HCT116 (cell line): ENCODE measurements at places on chromosomes 3 and 15.

GRCh38 chr15:83250781-83251180 lies 33.7 kb downstream of the BNC1 start:
- DNase-seq: no peak

DNA sequence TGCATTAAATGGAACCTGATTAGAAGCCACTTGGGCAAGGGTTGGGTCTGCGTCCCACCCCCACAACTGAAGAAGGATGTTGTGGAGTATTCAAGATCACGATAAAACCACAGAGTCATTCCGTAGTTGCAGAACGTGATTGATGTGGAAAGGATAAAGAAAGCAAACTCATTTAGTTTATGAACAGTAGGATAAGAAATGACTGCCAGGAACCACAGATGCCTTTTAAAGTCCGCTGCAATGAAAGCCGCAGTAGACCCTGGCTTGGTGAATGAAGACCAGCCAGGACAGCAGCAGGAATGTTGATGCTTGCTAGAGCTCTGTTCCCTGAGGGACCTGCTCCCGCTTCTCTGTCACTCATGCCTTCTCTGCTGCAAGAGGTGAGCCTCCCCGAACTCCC lies 111.5 kb downstream of the GABRG3 start:
- DNase-seq: no peak

DNA sequence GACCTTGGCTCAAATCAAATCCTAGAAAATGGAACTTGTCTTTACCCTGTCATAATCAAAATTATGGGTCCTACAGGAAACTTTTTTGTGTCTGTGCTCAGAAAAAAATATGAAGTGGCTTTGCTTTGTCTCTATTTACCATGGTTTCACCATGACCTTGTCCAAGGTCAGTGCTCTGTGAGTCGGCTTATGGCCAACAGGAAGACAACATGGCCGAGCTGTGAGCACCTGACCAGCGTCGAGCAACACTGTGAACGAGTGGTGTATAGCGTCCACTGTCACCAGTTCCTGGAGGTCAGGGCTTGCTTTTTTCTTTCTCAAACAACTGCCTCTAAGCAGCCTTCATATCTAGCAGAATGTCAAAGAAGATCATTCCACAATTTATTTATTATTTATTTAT lies 67.9 kb downstream of the MYO1E start:
- no peak for DNase-seq

GRCh38 chr15:82839136-82839535 lies 29.7 kb downstream of the WHAMM start:
- DNase-seq: no peak

DNA sequence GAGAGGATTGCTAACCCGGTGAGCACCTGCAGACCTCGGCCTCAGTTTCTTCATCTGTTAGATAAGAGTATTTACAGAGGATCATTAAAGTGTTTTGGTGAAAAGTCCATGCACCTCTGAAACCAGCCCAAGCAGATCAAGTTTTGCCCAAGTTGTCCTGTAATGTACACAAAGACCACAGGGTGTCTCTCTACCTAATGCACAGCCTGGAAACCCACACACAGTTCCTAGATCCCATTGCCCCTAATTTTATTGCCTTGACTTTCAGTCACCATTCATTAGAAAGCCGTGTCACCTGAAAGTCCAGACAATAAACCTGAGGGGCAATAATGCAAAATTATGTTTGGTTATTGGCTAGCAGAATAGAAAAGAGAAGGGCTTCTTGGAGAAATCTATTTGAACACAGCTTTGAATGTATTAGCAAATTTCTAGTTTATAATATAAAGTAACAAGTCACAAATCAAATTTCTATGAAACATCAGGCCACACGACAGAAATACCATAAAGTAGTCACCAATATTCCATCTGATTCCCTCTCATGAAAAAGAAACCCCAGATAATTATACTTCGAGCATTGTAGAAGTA lies 161.3 kb upstream of the SLC2A2 start:
- no peak for DNase-seq

DNA sequence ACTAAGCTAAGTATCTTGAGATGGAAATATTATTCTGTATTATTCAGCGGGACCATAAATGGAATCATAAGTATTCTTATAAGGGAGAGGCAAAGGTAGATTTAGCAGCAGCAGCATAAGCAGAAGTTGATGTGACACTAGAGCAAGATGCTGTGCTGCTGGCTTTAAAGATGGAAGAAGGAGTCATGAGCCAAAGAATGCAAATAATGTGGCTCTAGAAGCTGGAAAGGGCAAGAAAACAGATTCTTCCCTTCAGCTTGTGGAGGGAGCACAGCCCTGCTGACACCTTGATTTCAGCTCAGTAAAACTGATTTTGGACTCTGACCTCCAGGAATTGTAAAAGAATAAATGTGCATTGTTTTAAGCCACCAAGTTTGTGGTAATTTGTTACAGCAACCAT lies 144.2 kb upstream of the ANKRD28 start:
- DNase-seq: no peak

- DNase-seq: no peak
Observed at GRCh38 chr3:195892105-195893043, 16.0 kb downstream of the TNK2 start.
